ENCODE measurements at places on chromosomes 1 and 21.

- DNase-seq, result peak; percentile 51
Observed at GRCh38 chr1:35718492-35719336, at the start of gene C1orf216. C1orf216 (minus strand) TSS chr1:35718884; CDS start chr1:35716321, 2,563 bp downstream.

GRCh38 chr1:57307392-57308170 lies 116.3 kb downstream of the DAB1 start:
- peak; percentile 10 for DNase-seq

GRCh38 chr1:113178522-113178921 lies 105.5 kb downstream of the LRIG2 start:
- no peak for DNase-seq

- no peak for DNase-seq
Observed at GRCh38 chr1:233057836-233058235, 107.4 kb downstream of the NTPCR start.

DNA sequence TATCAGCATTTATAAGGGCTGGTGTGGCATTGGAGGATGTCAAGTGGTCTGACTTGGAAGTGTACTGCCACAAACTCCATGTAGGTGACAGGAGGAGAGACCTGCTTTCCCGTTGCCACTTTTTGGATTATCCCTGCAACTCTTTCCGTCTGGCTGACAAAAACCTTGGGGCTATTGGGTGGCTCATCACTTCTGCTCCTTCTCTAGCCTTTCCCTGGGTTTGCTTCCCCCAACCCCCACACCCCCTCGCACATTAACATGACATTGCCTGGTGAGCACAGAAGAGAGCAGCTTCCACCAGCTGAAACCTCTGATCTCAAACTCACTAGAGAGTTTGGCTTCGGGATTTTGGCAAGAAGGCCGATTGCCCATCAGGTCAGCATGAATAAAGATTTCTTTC lies 39.2 kb downstream of the PROX1 start:
- no peak for DNase-seq

DNA sequence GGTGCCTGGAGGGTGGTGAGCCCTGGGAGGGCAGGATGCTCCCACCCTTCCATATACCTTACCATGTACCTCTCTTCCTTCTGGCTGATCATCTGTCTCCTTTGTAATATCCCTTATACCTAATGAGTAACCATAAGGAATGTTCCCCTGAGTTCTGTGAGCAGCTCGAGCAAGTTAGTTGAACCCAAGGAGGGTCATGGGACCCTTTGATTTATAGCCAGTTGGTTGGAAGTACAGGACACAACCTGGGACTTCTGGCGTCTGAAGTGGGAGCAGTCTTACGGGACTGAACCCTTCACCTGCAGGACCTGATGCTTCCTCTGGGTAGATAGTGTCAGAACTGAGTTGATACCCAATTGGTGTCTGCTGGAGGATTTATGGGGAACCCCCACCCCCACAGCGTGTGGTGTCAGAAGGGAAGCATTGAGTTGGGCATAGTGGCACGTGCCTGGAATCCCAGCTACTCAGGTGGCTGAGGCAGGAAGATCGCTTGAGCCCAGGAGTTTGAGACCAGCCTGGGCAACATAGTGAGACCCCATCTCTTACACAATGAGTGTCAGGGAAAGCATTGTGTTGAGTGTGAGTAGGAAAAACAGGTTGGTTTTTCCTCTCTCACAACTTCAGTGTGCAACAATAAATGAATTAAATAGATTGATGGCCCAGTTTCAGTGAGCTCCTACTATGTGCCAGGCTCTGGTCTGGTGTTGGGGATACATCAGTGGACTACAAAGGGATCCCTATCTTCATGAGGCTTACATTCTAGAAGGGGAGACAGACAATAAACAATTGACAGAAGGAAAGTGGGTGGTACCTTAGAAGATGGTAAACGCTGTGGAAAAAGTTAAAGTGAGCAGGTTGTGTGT lies 16.0 kb downstream of the DNAJC16 start:
- DNase-seq, result no peak

DNA sequence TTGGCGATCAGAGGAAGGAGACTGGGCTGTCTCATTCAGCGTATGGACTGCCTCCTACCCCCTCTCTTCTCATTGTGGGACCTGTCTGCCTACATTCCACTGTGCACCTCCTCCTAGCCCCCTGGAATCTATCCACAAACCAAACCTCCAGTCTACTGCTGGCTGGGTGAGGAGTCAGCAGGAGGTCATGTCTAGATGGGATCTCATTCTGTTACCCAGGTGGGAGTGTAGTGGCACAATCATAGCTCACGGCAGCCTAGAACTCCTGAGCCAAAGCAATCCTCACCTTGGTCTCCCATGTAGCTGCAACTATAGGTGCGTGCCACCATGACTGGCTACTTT lies 18.0 kb upstream of the TTC22 start:
- DNase-seq, result no peak

GRCh38 chr1:43381612-43382011 lies 8.0 kb downstream of the MED8 start:
- no peak for DNase-seq

DNA sequence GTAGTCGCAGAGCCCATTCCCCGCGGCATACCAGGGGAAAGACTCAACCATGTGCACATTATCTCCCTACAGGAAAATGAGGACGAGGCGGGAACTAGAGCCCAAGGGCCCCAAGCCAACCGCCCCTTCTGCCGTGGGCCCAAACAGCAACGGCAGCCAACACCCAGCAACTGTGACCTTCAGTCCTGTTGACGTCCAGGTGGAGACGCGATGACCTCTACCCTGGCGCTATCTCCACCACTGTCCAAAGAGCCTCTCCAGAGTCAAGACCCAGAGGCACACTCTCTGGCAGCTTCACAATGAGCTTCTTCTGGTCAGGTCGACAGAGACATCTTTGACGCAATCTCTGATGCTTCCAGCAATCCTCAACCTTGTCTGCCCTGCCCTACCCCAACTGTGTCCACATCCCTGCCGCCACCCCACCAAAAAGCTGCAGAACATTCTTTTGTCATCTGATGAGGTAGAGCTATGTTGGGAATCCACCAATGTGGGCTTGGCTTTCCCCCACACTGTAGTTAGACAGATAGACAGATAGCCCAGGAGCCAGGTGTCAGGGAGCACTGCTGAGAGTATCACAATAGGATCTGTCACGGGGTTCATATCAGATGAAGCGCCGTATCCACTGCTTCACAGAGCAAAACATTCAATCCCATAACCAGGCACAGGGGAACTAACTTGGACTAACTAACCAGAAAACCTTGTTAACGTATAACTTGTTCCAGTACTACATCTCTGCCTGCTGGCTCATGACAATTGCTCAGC lies 37.4 kb upstream of the SRRM1 start:
- DNase-seq, result no peak

GRCh38 chr21:36701756-36702621 lies 3.1 kb downstream of the SIM2 start:
- no peak for DNase-seq

GRCh38 chr1:23613191-23614031 lies 54.1 kb upstream of the ID3 start:
- no peak for DNase-seq

- DNase-seq, result no peak
Observed at GRCh38 chr1:229563701-229564100, 5.2 kb upstream of the ABCB10 start.

DNA sequence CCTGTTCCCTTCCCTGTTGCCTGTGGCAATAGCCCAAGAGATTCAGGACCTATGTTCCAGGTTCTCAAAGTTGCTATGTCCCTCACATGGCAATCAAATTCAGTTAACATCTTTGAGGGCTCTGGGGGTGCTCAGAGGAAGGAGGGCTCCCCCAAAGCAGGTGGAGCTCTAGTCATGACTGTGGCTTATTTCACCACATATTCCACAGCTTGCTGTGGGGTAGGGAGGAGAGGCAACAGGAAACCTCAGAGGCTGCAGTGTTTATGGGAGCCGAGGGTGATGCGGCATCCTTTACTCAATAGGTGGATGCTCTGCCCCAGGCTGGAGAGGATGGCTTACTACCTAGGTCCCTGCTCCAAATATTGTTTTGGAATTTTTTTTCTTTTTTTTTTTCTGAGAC lies 1.2 kb upstream of the MKNK1 start:
- DNase-seq, result no peak

DNA sequence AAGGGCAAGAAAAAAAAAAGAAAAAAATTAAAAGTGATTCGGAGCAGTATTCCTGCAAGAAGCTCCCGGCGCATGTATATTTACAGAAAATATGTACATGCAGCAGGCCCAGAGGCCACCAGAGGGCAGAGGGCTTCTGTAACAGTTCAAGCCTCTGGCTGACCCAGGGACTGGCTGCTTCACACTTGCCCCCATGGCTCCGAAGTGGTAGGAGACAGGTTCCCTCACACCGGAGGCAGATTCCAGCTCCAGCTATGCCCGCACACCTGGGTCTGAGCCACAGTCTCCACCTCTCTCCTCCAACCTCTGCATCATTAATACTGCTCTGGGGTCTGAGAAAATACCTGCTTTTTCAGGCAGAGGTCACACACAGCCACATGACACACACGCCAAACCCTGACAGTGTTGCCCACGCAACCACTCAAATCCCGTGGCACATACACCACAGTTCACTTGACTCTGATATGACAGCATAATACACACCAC lies 2.2 kb upstream of the ARHGAP30 start:
- no peak for DNase-seq

DNA sequence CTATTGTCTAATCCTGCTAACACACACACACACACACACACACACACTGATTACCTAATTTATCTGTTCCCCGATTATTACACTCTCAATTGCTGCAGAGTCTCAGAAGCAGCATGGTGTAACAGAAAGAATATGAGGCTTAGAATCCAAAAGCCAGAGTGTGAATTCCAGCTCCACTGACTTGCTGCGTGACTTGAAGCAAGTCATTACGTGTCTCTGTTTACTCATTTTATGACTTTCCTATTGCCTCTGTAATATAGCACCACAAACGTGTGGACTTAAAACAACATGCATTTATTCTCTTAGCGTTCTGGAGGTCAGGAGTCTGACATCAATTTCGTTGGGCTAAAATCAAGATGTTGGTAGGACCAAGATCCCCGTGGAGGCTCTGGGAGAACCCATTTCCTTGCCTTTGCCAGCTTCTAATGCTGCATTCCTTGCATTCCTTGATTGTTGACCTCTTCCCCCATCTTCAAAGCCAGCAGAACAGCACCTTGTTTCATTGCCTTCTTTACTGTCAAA lies 55.9 kb upstream of the ATP5PO start:
- no peak for DNase-seq

GRCh38 chr1:41719590-41719989 lies 199.1 kb downstream of the HIVEP3 start:
- no peak for DNase-seq

DNA sequence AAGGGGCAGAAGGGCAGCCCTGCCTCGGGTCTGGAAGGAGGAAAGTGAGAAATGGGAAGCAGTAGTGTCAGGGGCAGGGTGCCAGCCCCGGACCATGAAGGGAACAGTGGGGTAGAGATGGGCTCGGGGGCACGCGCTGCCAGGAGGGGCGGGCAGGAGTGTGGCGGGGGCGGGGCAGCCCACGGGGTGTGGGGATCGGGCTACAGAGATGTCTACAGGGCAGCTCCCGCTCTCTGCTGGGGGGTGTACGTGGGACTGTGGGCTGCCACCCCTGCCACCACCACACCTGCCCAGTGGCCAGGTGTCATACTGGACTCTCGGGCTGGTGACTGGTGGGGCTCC lies 7.4 kb downstream of the ARHGEF16 start:
- no peak for DNase-seq

- no peak for DNase-seq
Observed at GRCh38 chr1:10340930-10341590, 57.8 kb upstream of the PGD start.

- no peak for DNase-seq
Observed at GRCh38 chr1:29569971-29570634, 333.8 kb downstream of the PTPRU start.

DNA sequence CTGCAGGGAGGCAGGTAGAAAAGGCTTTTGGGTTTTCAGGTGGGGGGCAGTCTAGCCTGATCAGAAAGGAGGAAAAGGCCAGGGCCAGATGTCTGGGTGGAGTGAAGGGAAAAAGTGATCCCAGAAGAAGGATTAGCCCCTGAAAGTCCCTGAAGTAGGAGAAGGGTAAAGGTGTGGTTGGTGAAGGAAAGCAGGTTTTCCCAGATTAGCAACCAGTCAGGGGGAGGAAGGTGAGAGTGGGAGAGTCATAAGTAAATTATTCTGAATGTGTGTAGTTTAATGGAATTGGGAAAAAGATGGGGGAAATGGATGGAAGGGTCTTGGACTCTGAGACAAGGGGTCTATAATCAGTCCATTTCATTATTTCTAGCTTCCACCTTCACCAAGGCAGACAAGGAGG lies 647 bp upstream of the SPRR1A start:
- DNase-seq, result no peak

- no peak for DNase-seq
Observed at GRCh38 chr21:27796106-27796505, 829.2 kb upstream of the ADAMTS5 start.

DNA sequence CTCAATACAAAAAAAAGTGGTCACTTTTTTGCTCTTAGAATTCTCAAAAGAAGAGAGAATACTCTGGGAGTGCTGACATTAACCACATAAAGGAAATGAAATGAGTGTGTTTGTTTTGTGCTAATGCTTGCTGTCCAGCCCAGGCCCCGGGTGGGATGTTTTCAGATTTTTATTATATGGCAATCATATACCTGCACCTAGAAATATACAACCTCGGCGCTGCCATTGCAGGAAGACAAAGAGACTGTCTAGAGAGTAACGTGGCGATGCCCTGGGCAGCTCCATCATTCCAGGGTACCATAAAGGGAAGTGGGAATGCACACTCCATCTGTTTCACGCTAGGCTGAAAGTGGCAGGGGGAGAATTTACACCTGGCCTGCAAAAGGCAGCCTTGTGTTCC lies 7.1 kb downstream of the BACE2 start:
- DNase-seq, result no peak

GRCh38 chr1:8472668-8473067 lies 154.8 kb downstream of the SLC45A1 start:
- DNase-seq, result no peak

DNA sequence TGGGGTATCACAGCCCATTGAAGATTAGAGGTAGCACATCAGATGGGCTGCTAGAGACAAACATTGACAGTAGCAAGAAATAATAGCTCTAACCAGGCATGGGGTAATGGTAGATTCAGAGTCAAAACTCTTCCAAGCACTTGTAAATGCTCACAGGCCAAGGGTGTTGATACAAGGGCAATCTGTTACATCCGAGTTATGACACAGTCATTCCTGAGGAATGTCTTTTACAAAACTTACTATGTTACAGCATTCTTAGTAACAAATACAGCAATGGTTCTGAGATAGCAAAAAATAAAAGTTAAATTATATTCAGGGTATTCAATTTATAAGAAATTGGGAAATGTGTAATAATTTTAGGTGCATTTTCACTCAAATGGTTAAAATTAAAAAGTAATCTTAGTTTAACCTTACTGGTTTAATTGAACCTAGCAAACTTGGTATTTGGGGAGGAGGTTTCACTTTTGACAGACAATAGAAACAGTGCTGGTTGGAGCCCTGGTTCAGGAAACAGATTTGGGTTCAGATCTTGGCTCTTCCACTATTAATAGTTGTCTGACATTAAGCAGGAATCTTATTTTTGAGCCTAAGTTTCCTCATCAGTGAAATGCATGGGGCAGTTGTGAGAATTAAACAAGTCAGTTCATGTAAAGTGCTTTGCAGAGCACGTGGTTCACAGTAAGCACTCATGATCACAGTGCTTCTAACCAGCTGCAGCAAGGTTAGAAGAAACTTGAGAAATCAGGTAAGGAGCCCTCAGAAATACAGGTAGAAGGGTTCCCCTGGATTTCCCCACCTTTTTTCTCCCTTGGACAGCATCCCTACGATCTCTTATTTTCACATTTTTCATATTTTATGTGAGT lies 4.4 kb downstream of the ST3GAL3 start:
- DNase-seq, result no peak

All from stimulated activated CD8-positive, alpha-beta memory T cell treated with anti-CD3 and anti-CD28 coated beads, Interleukin-2, amount 100 ng/mL, for 1 hour (primary cell).